ENCODE measurements at places on chromosomes 11 and 22.

- no peak for DNase-seq
These were observed 176.5 kb upstream of the POU2AF2 start for GRCh38 chr11:111069066-111069465.

- DNase-seq: no peak
These were observed 19.9 kb downstream of the CD44 start for GRCh38 chr11:35158701-35159510.

DNA sequence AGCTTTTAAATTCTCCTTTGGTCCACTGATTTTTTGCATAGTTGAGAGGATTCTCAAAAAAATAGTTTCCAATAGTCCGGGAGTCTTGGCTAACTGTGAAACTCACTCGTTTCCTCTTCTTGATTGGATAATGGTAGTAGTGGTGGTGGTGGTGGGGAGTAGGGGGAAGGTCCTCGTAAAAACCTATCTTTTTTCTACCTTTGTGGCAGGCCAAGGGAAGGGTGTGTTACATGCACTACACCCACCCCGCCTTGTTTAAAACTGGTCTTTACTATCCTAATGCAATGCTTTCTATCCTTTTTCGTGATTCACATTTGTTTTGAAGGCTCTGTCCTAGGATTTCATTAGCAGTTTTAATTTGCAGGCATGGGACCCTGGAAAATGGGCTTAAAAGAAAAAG, 4.8 kb downstream of the TEAD1 start:
- DNase-seq: no peak

DNA sequence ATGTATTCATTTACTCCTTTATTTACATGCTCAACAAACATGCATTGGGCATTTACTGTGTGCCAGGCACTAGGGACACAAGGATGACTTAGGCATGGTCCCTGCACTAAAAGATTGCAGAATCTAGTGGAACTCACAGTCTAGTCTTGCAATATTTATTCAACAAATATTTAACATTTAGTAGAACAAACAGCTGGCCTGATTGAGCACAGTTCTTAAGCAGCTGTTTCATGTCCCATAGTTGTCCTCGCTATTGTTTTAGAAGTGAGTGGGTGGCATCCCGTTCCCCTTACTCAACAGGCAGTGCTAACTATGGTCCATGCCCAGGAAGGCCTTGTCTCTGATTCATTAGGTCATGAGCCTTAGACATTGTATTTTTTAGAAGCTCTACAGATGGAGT, 459.9 kb upstream of the CADM1 start:
- DNase-seq: no peak

- DNase-seq: no peak
These were observed 520.8 kb upstream of the KIRREL3 start for GRCh38 chr11:127521413-127521812.
